ENCODE measurements at places on chromosomes 1 and 21.

GRCh38 chr1:203589595-203589994 lies 37.0 kb upstream of the ATP2B4 start:
- no peak for DNase-seq

DNA sequence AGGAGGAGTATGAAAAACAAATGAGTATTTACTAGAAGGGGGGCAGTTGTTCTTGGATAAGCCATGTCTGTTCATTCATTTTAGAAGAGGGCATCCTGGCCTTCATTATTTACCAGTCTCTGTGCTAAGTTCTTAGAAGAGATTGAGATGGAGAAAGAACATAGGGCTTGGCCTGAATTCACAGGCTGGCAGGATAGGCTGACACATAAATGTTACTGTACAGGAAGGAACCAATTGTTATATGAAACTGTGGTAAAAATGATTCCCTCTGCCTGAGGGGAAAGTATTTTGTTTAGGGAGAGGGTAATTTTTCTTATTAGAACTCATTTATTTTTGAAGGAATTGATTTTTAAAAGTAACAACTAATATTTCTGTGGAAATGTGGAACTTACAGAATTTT lies 99.5 kb downstream of the MAN1A2 start:
- no peak for DNase-seq

- DNase-seq = no peak
These were observed 43.5 kb downstream of the ALPL start for GRCh38 chr1:21552715-21553114.

GRCh38 chr1:201173736-201174135 lies 16.9 kb upstream of the IGFN1 start:
- no peak for DNase-seq

Data from left colon (tissue), 2 donors.